Activated T-cell treated with anti-CD3 and anti-CD28 coated beads, Interleukin-2, amount 50 U/mL, for 72 hours (primary cell): ENCODE measurements at places on chromosomes 5 and 9.
A peak's percentile ranks its signal among the peaks of the same experiment; 100 is the strongest.

GRCh38 chr9:75930730-75931321 lies 40.4 kb downstream of the PCSK5 start:
- H3K4me1 ChIP-seq, result peaks cover 13% of the 10 kb centered on the region
- no peak overlapping the region for H3K4me3 ChIP-seq
- H3K27me3 ChIP-seq, result no peaks in the 10 kb centered on the region
- DNase-seq, result no peak
- peaks cover 1% of the 10 kb centered on the region for H3K36me3 ChIP-seq

DNA sequence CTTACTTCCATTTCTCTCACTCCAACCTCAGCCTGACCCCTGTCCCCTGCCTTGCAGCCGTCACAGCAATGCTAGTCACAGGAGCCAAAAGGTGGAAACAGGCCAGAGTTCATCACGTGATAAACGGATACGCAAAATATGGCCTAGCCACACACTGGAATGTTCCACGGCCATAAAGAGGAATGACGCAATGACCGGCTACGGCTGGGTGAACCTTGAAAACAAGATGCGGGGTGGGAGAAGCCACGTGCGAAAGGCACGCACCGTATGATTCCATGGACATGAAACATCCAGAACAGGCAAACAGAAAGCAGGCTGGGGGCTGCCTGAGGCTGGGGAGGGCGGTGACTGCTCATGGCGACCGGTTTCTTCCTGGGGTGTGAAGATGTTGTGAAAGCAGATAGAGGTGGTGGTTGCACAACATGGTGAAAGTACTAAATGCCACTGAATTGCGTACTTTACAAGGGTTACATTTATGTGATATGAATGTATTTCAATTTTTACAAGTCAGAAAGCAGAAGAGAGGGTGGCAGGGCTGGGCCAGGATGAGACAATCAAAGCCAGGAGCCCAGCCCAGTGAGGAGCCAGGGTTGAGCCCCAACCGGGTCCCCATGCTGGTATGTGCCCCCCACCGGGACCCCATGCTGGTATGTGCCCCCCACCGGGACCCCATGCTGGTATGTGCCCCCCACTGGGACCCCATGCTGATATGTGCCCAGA lies 117.8 kb upstream of the SARDH start:
- H3K36me3 ChIP-seq, result no peaks in the 10 kb centered on the region
- no peaks in the 10 kb centered on the region for H3K27me3 ChIP-seq
- H3K27ac ChIP-seq, result no peak overlapping the region
- no peak for DNase-seq
- no peak overlapping the region for H3K4me3 ChIP-seq
- no peaks in the 10 kb centered on the region for H3K4me1 ChIP-seq

- H3K4me3 ChIP-seq, result no peak overlapping the region
- peaks cover 60% of the 10 kb centered on the region for H3K27me3 ChIP-seq
- H3K27ac ChIP-seq, result no peak overlapping the region
- DNase-seq, result no peak
- no peaks in the 10 kb centered on the region for H3K4me1 ChIP-seq
Observed at GRCh38 chr5:159917994-159918393, 1.7 kb downstream of the ADRA1B start.

GRCh38 chr9:71895117-71895516 lies 15.9 kb downstream of the ABHD17B start:
- H3K36me3 ChIP-seq, result peaks cover 5% of the 10 kb centered on the region
- no peak for DNase-seq
- H3K4me3 ChIP-seq, result no peak overlapping the region
- H3K4me1 ChIP-seq, result peaks cover 68% of the 10 kb centered on the region

- no peak overlapping the region for H3K27ac ChIP-seq
- no peak overlapping the region for H3K4me3 ChIP-seq
- no peaks in the 10 kb centered on the region for H3K4me1 ChIP-seq
- no peaks in the 10 kb centered on the region for H3K27me3 ChIP-seq
Observed at GRCh38 chr5:102307232-102307631, 11.1 kb upstream of the SLCO4C1 start.

- H3K27me3 ChIP-seq, result no peaks in the 10 kb centered on the region
- no peaks in the 10 kb centered on the region for H3K4me1 ChIP-seq
- no peak overlapping the region for H3K4me3 ChIP-seq
- no peak for DNase-seq
Observed at GRCh38 chr5:37496902-37497445, 117.9 kb downstream of the WDR70 start.

DNA sequence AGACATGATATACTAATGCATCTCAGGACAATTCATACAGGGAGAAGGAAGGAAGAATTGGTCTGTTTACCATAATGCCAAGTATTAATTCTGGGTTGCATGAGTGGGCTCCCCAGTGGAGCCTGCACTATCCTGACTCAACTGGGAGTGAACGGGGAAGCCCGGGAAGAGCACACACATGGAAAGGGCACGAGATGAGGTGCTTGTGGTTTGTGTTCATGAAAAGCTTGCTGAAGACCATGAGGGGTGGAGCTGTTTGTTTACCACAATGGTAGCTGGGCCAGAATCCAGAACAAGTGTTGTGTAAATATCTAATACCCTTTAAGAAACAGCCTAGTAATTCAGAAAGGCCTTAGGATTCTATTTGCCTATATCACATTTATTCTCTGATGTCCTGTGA lies 44.6 kb downstream of the POC5 start:
- H3K4me3 ChIP-seq, result no peak overlapping the region
- peaks cover 7% of the 10 kb centered on the region for H3K36me3 ChIP-seq
- H3K4me1 ChIP-seq, result peaks cover 44% of the 10 kb centered on the region
- no peaks in the 10 kb centered on the region for H3K27me3 ChIP-seq

- H3K4me3 ChIP-seq, result no peak overlapping the region
- no peak overlapping the region for H3K27ac ChIP-seq
- H3K27me3 ChIP-seq, result no peaks in the 10 kb centered on the region
- peaks cover 60% of the 10 kb centered on the region for H3K4me1 ChIP-seq
Observed at GRCh38 chr9:91246846-91247245, 114.9 kb downstream of the AUH start.

- no peak overlapping the region for H3K27ac ChIP-seq
- no peak for DNase-seq
- H3K36me3 ChIP-seq, result no peaks in the 10 kb centered on the region
- no peaks in the 10 kb centered on the region for H3K4me1 ChIP-seq
Observed at GRCh38 chr9:21244836-21245235, 5.0 kb upstream of the IFNA14 start.

GRCh38 chr9:116901260-116901659 lies 214.2 kb downstream of the TRIM32 start:
- H3K36me3 ChIP-seq, result peaks cover 3% of the 10 kb centered on the region
- H3K4me3 ChIP-seq, result no peak overlapping the region
- no peaks in the 10 kb centered on the region for H3K4me1 ChIP-seq
- no peak for DNase-seq

- H3K27me3 ChIP-seq, result no peaks in the 10 kb centered on the region
- no peak overlapping the region for H3K4me3 ChIP-seq
- no peak overlapping the region for H3K27ac ChIP-seq
- H3K36me3 ChIP-seq, result no peaks in the 10 kb centered on the region
Observed at GRCh38 chr5:80592105-80592504, 22.0 kb upstream of the ANKRD34B start.

DNA sequence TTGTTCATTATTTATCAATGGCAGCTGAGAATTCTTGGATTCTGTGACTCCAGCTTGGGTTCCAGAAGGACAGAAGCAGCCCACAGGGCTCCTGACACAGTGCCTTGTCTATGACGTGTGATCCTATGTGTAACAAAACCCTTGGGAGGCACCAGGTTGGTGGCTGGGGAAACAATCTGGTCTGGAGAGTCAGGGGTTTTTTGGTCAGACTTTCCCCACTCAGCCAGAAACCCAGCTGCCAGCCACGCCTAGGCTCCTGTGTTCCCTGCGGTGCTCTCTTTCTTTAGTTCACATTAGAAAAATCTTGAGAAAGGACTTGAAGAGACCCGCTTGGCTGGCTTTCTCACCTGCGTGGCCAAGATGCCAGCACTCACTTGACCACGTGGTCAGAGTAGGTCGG lies 15.5 kb upstream of the ZBED3 start:
- no peak overlapping the region for H3K4me3 ChIP-seq
- H3K36me3 ChIP-seq, result peaks cover 1% of the 10 kb centered on the region
- no peak overlapping the region for H3K27ac ChIP-seq
- H3K27me3 ChIP-seq, result no peaks in the 10 kb centered on the region
- no peak for DNase-seq
- H3K4me1 ChIP-seq, result peaks cover 18% of the 10 kb centered on the region

DNA sequence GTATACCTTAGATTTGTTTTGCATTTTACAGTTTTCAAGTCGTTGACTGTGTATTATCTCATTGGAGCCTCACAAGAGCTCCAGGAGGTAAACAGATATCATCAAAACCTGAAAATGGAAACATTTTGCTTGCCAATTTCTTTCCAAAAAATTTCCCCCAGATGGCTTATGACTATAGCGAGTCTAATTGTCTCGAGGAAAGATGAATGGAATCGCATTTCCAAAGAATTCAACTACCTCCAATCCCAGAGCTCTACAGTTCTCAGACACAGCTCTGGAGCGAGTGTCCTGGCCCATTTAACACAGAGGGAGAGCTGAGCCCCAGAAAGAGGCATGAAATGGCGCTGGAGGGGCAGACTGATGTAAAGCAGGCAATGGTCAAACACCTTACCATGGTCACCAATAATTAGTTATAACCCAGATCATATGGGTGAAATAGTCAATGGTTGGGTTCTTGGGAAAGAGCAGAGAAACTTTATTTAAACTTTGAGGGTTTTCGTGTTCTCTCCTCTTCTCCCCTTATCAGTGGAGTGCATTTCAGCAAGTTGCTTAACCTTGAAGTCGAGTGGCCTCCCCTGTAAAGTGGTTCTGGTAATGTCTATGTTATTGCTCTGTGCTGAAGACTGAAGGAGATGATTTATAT lies 168.2 kb downstream of the ZDHHC21 start:
- H3K4me3 ChIP-seq, result no peak overlapping the region
- H3K36me3 ChIP-seq, result no peaks in the 10 kb centered on the region
- peaks cover 6% of the 10 kb centered on the region for H3K27me3 ChIP-seq
- DNase-seq, result no peak
- no peak overlapping the region for H3K27ac ChIP-seq

- H3K36me3 ChIP-seq, result no peaks in the 10 kb centered on the region
- H3K27me3 ChIP-seq, result peaks cover 5% of the 10 kb centered on the region
- DNase-seq, result no peak
- no peak overlapping the region for H3K4me3 ChIP-seq
Observed at GRCh38 chr5:17232405-17232804, 15.0 kb downstream of the BASP1 start.

DNA sequence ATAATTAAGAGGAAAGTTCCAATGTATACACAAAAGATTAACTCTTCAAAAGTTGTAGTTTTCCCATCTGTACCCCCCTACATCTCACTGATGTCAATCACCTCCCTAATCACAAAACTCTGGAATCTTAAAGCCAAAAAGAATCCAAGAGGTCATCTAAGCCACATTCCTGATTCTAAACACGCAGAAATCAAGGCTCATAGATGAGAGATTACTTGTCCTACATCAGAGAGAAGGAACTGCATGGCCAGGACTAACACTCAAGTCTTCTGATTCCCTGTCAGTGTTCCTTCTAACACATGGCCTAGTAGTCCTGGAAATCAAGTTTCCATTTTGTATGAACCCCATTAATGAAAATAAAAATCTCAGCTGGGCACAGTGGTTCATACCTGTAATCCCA lies 58.7 kb downstream of the MAPKAP1 start:
- no peaks in the 10 kb centered on the region for H3K27me3 ChIP-seq
- no peak overlapping the region for H3K27ac ChIP-seq
- no peak for DNase-seq
- H3K4me1 ChIP-seq, result peaks cover 91% of the 10 kb centered on the region
- H3K4me3 ChIP-seq, result no peak overlapping the region

DNA sequence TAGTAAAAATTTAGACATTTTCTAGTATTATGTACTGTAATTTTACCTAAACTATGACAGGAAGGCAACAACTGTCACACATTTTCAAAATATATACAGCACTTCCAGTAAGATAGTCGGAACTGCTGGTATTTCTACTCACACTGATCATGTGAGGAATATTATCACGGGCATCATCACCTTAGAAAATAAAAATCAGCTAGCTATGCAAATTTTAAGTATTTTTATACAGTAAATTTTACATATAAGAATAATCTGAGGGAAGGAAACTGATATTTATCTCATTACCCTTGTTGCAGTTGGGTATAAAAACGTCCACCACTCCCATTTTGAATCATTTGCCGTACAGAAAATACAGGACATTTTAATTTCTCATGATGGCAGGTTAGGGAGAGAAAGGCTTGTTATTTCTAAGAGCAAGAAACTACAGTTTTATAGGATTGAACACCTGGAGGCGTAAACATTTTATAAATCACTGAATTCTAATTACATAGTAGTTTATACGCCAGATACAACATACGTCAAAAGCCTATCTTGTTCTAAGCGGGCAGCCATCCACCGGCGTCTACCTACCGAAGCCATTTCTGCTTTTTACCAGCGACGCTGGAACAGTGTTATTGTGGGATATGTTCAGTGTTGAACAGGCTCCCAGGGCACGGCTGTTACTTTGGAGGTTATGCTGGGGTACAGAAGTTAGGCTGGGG lies 729 bp upstream of the TNPO1 start:
- peak overlapping the region; percentile 85 for H3K4me3 ChIP-seq
- no peaks in the 10 kb centered on the region for H3K36me3 ChIP-seq
- peak overlapping the region; percentile 63 for H3K27ac ChIP-seq
- no peak for DNase-seq

DNA sequence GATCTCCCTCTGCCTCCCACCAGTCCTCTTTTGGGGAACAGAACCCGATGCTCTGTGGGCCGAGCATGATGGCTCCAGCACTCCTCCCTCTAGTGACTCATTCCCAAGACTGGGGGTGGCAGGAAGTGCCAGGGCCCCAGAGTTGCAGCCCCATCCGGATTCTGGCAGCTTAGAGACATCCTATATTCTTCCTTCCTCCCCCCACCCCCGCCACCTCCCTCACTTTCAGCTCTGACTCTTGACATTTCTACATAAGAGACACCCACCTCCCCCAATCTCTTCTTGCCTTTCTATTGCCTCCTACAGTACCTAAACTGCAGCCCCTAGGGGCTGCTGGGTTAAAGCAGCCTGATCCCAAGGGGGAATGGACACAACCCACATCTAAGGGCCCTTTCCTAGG lies 47.1 kb upstream of the MATR3 start:
- H3K27ac ChIP-seq, result no peak overlapping the region
- H3K4me1 ChIP-seq, result peaks cover 35% of the 10 kb centered on the region
- peak; percentile 66 for DNase-seq
- peak overlapping the region; percentile 58 for H3K4me3 ChIP-seq

DNA sequence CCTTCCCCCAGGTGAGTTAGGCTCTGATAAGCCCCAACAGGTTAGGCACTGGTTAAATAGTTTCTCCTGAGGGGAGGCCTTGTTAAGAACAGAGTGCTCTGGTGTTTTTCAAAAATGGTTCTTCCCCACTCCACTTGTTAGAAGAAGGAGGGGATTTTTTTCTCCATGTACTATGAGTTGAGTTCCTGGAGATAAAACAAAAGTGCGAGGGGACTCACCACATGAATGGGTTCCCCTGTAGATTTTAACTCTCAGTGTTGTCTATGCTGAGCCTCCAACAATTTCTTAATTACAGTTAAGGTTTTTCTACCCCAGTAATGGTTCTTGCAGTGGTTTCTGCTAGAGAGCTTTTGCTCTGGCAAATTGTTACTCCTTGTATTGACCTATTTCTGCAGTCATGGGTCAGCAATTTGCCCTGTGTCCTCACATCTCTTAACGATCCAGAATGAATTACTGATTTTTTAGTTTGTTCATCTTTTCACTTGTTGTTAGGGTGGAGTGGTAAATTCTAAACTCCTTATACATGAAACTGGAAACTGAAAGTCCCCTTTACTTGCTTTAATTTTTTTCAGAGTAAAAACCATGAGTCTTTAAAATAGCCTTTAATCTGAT lies 44.4 kb downstream of the SCAMP1 start:
- H3K36me3 ChIP-seq, result peaks cover 9% of the 10 kb centered on the region
- H3K27ac ChIP-seq, result peak overlapping the region; percentile 86
- H3K27me3 ChIP-seq, result no peaks in the 10 kb centered on the region
- peaks cover 38% of the 10 kb centered on the region for H3K4me1 ChIP-seq
- peak overlapping the region; percentile 77 for H3K4me3 ChIP-seq
- no peak for DNase-seq
